ENCODE measurements at places on chromosomes 6 and 20. TPM values are rescaled to one million over a fixed set of nuclear protein-coding genes. Genes with fewer than 3 reads are reported as not detected.

The TMC2 gene
- not detected for total RNA-seq

- no peak for DNase-seq
Measured at GRCh38 chr20:61608275-61609085, 356.4 kb downstream of the CDH4 start.

- DNase-seq, result no peak
Measured at GRCh38 chr20:34990231-34990630, 34.6 kb downstream of the MYH7B start.

GRCh38 chr6:169847901-169848311 lies 96.5 kb downstream of the ERMARD start:
- no peak for DNase-seq

GRCh38 chr6:88920774-88921733 lies 42.4 kb downstream of the RNGTT start:
- no peak for DNase-seq

DNA sequence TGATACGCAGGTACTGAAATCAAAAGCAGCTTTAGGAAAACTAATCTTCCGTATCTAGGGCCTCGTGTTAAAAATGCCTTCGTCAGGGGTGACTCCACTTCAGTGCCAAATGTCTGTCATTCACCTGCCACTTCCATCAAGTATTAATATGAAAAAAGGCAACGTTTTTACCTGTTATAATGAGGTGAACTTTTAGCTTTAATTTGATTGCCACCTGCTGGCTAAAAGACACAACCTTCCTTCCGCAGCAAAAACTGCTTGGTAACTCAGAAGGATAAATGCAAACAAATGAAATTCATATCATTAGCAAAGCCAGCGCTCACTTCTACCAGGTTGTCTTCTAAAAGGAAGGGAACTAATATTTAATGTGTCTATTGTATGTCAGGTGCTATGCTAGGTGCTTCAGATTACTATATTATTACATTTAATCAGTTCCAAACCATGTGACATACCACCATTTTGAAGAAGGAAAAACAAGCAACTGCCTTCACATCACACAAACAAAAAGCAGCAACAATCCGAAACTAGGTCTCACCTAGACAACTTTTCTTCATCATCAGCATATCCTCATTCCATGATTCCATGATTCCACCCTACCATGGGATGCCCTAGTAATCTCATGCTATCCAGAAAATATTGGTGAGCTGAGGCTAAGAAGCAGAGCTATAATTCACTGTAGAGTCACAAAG lies 20.6 kb upstream of the ARHGAP18 start:
- no peak for DNase-seq

DNA sequence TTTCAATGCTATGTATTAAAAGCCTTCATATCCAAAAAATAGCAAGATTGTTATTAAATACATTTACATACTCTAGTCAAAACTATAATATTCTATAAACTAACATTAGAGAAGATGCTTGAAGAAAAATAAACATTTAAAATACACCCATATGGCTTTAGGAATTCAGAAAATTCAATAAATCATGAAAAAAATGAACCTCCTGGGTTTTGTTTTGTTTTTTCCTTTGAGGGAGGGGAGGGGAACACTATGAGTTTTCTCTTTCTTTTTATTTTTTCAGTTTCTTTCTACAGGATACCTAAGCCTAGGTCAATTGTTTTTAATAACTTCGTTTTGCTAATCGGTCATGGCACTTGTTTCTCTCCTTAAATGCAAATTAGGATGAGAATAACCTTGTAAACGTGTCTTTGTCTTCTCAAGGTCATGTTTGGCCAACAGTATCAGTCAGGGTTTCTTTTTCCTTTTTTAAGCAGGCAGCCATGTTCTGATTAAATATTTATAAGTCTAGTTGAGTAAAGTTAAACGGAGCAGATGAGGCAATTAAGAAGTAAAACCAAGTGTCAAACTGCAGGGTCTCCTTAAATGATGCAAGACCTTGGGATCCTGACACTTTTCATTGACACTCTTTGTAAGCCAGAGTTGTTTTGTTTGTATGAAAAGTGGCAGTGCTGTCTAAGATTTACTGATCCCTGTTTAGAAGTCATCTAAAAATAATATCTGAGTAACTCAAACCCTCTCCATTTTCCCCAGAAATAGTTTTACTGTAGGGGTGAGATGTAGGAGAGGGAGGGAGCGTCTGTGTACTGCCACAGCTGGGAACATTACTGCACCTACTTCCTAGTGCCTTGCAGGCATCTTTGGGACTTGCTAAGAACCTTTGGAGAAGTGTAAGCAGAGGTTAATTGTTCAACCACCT lies 392.3 kb downstream of the PLCB1 start:
- no peak for DNase-seq
